ENCODE measurements at places on chromosomes 2 and 18.

- no peak for DNase-seq
These were observed 47.1 kb downstream of the MREG start for GRCh38 chr2:215966274-215966673.

DNA sequence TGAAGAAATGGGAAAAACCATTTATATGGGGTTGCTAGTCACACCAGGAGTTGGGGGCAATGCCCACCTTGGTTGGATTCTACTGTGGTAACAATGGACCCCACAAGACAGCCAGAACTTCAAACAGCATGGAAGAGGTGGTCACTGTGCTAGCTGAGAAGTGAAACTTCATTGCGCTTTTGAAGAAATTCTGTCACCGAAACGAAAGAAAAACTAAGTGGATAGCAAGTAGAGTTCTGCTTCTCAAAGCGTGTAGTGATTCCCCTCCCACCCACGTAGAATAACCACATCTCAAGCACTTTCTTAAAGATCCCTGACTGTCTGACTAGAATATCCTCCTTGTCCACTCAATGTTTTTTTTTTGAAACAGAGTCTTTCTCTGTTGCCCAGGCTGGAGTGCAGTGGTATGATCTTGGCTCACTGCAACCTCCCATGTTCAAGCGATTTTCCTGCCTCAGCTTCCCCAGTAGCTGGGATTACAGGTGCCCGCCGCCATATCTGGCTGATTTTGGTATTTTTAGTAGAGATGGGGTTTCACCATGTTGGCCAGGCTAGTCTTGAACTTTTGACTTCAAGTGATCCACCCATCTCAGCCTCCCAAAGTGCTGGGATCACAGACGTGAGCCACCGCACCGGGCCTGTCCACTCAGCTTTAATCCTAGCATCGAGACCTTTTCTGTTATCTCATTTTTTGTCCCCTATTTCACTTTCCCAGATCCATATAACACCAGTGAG, 30.1 kb upstream of the CCL20 start:
- no peak for DNase-seq

DNA sequence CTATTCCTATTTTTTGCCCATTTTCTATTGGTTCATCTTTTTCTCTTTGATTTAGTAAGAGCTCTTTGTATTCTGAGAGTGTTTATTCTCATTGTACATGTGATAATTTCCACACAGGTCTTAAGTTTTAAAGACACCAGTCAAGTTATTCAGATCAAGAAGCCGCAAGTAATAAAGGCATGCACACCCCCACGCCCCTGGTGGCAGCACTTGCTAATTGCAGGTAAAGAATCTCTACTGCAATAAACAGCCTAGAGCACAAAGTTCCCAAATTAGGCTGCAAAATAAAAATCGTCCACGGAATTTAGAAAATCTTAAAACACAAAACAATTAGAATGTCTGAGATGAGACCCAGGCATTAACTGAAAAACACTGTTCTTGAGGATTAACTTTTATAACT, 45.2 kb downstream of the ST3GAL5 start:
- DNase-seq, result no peak

DNA sequence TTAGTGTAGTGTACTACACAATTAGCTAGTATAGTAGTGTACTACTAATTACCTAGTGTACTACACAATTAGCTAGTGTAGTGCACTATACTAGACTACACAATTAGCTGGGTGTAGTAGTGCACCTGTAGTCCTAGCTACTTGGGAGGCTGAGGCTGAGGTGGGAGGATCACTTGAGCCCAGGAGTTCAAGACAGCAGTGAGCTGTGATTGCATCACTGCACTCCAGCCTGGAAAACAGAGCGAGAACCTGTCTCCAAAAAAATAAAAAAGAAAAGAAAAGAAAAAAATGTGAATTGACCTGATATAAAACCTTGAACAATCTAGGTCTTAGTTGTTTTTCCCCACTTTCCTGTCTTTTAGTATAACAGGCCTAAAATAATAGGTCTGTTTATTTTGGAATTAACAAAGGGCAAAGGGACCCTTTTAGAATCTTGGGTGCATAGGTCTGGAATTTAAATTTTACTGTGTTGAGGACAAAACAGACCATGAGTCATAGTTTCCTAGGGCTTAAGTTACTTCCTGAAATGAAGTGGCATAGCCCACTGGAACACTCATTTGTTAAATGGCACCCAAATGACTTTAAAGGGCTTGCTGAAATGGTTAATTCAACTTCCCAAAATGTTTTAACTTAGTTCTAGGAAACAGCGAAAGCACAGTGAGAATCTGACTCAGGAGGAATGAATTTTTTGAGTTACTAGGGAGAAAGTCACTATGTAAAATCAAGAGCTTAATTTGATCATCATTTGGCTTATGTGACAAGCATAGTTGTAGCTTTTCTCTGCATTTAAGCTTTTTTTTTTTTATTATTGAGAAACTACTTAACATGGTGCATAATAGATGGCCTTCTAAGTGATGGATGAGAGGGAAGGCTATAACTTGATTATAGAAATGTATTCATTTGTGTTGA, 50.7 kb upstream of the ARL5A start:
- DNase-seq, result no peak

GRCh38 chr18:79910563-79911343, 40.7 kb downstream of the SLC66A2 start:
- no peak for DNase-seq

DNA sequence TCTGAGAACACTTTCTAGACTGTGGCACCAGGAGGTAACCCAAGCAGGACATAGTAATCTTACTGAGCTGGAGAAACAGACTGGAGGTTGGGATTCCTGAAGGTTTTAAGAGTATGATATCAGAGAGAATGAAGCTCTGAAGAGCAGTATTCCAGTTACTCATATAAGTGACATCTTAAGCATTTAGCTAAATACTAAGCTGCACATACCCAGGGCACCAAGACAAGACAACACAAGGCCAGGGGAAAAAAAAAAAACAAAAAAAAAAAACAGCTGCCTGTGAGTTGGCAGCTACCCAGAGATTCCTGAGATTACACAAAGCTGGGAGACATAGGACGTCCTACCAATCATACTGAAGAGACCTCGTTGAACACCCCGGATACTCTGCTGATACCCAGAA, 175.8 kb downstream of the SRBD1 start:
- DNase-seq, result no peak

DNA sequence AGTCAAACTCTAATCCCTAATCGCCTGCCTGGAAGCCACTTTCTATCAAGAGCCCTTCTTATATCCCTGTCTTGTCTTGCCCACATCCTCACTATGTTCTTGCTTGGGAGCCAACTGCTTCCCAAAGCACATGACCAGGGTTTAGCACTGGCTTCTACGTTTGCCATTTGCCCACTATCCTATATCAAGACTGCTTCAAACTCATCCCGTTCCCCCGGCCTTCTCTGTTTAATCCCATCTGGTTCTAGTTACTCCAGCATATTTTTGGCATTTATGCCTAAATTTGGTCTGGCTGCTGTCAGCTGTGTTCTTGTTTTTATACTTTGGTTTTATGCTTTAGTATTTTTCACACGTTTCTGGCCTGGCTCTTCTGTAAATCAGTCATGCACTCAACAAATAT, 40.2 kb downstream of the POLR1A start:
- no peak for DNase-seq

GRCh38 chr2:71100195-71100964, 29.6 kb downstream of the MCEE start:
- peak; percentile 15 for DNase-seq

DNA sequence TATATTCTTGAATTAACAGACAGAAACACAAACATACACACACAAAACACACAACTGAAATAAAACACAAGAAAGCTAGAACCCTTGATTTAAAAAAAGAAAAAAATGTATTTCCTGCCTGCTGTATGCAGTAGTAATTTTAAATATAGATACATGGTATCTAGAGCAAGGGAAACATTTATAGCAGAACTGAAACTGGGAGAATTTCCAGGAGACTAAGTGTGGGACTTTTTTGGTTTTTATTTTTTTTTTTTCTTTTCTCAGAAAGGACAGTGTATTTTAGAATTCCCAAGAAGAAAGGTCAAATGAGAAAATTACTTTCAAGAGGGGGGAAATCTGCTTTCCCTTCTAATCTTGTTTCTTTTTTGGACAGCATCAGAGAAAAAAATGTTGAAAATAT, 558.9 kb upstream of the PKDCC start:
- DNase-seq, result no peak

- DNase-seq, result no peak
These were observed 82.3 kb downstream of the SH3RF3 start for GRCh38 chr2:109211315-109211714.
